ENCODE measurements at places on chromosomes 5 and 9.

DNA sequence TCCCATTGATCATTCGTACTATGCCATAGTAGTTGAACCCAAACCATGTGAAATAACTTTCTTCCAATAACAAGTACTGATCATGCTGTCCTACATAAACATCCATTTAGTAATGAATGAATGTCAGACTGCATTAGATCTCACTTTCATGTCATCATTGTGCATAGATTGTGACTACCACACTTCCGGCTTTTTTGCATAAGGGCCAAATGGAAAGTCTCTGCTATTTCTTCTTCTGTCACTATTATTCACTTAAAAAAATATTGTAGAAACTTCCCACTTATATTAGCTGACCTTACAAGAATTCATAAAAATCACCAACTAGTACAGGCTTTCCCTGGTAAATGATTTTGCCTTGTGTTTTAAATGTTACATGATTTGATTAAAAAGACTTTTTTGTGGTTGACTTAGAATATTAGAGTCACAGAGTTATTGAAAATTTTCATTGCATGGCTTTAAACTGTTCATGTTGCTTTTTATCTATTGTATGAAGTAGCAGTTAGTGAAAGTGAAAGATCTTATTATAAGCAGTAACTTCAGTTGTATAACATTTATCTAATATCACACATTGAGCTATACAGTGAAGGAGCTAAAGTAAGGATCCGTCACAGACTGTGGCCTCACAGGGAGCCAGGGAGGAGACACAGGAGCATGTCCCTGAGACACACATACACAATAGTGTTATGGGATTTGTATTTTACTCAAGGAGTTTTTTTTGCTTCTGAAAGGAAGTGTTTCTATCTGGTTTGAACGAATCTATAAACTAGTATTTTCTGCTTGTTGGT is 33.9 kb downstream of the LMNB1 start:
- DNase-seq = no peak

DNA sequence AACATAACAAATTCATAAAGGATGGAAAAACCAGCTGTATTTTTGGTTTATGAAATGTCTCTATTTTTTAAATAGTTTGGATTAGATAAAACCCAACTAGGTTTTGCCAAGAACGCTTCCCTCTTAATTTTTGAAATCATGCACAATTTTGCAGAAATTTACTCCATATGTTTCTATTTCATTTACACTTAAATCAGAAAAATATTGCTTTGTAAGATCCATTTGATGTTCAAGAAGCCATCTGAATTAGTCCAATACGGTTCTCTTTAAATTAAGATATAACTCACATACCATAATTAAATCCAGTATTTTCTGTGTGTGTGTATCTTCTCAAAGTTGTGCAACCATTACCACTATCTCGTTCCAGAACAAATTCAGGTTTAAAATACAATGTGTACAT is 78.6 kb upstream of the FBXL7 start:
- no peak for DNase-seq

GRCh38 chr5:132001647-132002561 is 9.6 kb downstream of the ACSL6 start:
- peak; percentile 73 for DNase-seq

DNA sequence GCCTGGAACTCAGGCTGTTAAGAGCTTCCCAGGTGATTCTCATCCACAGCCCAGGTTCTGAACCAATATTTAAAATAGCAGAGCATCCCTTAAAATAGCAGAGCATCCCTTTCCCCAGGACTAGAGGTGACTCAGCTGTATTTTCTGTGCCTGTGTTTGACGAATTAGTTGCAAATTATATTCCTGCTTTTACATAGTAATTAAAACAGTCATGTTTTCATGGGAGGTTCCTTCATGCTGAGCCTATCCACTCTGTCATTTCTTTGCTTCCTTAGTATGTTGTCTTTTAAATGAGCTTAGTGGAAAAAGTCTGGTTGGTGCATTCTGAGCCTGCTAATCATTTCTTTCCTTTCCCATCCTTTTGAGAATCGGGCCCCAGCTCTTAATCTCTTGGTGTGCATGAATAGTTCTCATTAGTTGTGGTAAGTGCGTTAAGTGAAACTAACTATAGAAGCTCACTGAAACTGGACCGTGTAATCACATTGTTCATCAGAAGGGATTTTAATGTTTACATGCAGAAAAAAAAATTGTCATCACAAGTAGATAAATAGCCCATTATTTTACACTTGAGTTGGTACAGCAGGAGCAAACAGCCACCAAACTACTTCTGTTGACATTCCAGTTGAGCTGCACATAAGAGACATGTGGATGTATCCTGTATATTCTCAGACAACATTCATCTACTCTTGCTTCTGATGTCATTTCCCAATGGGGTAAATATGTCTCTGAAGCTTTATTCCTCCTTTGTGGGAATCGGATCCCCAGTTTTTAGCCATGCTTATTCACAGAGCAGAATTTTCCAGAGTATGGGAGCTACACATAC is 596.9 kb upstream of the WWC1 start:
- DNase-seq = no peak

DNA sequence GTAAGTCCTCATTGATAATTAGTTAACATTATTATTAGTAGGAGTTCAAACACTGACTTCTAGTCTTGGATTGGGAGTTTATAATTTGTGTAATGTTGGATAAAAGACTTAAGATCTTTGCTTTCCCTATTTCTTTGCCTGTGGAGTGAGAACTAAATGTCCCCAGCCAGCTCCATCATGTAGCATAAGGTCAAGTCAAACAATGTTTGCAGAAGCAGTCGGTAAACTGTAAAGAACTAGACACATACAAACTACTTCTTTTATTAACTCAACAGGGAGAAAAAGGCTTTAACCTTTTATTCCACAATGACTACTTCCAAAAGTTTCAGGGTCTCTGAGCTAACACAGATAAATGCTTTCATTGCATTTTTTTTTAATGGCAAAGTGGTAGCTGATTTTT is 192.3 kb downstream of the CTNND2 start:
- DNase-seq = no peak

- DNase-seq = peak; percentile 8
Measured at GRCh38 chr9:19409401-19410194, 789 bp downstream of the ACER2 start.

- peak; percentile 23 for DNase-seq
Measured at GRCh38 chr5:59598547-59598874, 295.0 kb downstream of the PDE4D start.

DNA sequence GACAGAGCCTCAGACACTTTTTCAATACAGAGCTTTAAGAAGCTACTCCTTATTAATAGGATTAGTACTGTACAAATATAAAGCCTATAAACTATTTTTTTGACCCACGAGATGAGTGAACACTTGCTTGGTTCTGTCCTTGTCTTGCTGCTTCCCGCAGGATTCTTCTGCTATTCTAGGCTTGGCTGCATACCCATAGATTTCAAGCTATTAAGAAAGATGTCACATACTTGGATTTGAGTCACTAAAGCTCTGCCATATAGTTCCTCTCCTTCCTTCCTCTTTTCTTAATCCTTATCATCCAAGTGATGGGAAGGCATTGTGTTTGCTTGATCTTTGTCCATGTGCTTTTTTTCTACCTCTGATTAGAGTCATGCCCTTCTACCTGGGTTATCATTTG is 361.2 kb upstream of the TRPC7 start:
- no peak for DNase-seq

- no peak for DNase-seq
Measured at GRCh38 chr5:163790497-163790896, 285.1 kb downstream of the MAT2B start.

GRCh38 chr9:77647267-77648233 is 572 bp downstream of the GNA14 start:
- DNase-seq = no peak

DNA sequence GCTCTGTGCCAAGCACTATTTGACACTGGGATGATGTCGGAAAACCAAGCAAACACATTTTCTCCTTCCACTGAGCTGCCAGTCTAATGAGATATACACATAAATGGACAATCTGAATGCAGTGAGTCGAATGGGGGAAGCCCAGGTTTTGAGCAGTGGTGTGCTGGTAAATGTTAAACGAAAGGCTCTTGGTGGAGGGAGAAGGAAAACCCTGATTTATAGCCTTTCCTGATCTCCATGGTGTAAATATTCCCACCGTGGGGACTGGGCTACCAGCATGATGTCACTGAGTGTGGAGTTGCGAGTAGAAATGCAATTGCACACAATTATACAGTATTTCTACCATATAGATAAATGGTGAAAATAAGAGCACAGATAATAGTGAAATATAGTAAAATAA is 5.0 kb upstream of the GSN start:
- DNase-seq = no peak

GRCh38 chr5:156354571-156354970 is 27.6 kb downstream of the SGCD start:
- DNase-seq = no peak

- no peak for DNase-seq
Measured at GRCh38 chr9:132864691-132865090, 13.4 kb downstream of the AK8 start.

- DNase-seq = no peak
Measured at GRCh38 chr9:16309469-16310271, 560.8 kb downstream of the BNC2 start.

- peak; percentile 96 for DNase-seq
Measured at GRCh38 chr5:15008476-15008875, 136.9 kb upstream of the ANKH start.

DNA sequence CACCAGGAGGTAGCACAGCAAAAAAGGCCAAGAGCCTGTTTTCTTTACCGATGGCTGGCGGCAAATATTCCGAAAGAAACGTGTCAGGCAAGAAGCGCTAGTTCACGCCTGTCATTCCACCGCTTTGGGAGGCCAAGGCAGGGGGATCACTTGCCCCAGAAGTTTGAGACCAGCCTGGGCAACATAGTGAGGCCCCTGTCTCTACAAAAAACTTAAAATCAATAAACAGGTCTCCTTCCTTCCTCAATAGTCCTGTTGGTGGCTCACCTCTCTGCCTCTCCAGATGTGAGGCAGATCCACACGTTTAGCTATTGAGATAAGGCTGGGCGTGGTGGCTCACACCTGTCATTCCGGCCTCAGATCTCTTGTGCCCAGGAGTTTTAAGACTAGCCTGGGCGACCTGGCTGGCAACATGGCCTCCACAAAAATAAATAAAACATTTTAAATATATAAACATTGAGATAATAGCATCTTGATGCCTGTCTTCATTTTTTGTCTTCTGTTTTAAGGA is 1.3 kb upstream of the TMEM250 start:
- no peak for DNase-seq

- no peak for DNase-seq
Measured at GRCh38 chr5:124057724-124058231, 545.8 kb downstream of the CSNK1G3 start.

GRCh38 chr5:154249826-154250225 is 59.3 kb downstream of the GALNT10 start:
- DNase-seq = no peak

GRCh38 chr5:170441393-170441784 is 52.2 kb upstream of the KCNMB1 start:
- DNase-seq = no peak

- no peak for DNase-seq
Measured at GRCh38 chr9:79924836-79925235, 353.1 kb downstream of the TLE4 start.

- DNase-seq = no peak
Measured at GRCh38 chr5:81234801-81235200, 1.7 kb downstream of the CKMT2 start.

GRCh38 chr5:126674145-126674544 is 73.4 kb downstream of the PHAX start:
- no peak for DNase-seq

GRCh38 chr9:82912645-82913044 is 150.3 kb downstream of the RASEF start:
- DNase-seq = no peak

GRCh38 chr9:101791938-101792337 is 53.5 kb upstream of the GRIN3A start:
- DNase-seq = peak; percentile 6

GRCh38 chr5:72889324-72889723 is 66.5 kb upstream of the FCHO2 start:
- no peak for DNase-seq

DNA sequence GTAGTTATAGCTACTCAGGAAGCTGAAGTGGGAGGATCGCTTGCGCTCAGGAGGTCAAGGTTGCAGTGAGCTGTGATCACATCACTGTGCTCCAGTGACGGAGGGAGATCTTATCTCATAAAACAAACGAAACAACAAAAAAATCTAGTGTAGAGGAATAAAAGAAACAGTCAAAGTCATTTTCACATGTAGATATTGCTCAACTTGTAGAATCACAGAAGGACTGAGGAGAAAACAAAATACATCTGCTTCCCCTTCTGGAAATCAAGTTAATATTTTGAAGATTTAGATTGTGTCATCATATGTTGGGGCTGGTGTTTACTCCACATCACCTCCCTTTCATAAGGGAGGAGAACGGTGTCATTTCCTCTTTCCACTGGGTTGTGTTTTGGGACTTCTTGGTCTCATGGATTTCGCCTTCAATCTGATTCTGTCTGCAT is 8.2 kb upstream of the SLC46A2 start:
- DNase-seq = no peak

GRCh38 chr5:61329550-61330128 is 2.4 kb upstream of the ZSWIM6 start:
- DNase-seq = peak; percentile 44

DNA sequence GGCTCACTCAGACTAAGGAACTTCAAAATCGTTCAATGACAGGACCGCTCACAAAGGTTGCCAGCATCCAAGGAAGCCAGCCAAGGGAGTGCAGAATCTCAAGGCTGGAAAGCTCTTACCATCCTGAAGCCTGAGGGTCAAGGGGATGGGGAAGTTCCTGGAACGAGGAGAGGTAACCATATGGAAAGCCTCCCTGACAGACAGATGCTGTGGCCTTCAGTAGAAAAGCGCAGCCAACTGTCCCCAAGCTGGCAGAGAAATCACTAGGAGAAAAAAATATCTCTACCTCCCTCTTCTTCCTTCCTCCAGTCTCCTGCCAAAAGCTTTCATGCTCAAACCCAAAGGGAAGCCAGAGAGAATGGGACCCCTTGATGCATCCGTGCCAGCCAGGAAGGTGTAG is 90.5 kb upstream of the RANBP3L start:
- DNase-seq = no peak

DNA sequence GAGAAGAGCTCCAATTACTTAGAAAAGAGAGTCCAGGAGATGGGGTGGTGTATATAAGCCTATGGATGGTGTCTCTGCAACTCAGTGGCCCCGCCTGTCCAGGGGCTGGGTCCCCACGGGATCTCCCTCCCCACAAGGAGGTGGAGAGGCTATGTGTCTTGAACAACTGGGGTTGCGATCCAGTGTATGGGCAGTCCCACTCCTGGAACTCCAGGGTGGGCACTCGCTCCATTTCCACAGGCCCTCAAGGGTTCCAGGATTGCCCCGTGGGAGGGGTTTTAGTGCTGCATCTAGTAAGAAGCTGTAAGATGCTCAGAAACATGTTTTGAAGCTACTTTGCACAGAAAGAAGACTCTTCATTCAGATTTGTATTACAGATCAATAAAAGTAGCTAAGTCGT is 558 bp upstream of the SMAD5 start:
- DNase-seq = peak; percentile 22

All from RPMI7951 (cell line).